ENCODE measurements at places on chromosomes 4 and X.

- no peak for DNase-seq
Observed at GRCh38 chr4:87505862-87506261, 23.3 kb downstream of the SPARCL1 start.

- no peak for DNase-seq
Observed at GRCh38 chr4:134027931-134028330, 173.7 kb downstream of the PABPC4L start.

DNA sequence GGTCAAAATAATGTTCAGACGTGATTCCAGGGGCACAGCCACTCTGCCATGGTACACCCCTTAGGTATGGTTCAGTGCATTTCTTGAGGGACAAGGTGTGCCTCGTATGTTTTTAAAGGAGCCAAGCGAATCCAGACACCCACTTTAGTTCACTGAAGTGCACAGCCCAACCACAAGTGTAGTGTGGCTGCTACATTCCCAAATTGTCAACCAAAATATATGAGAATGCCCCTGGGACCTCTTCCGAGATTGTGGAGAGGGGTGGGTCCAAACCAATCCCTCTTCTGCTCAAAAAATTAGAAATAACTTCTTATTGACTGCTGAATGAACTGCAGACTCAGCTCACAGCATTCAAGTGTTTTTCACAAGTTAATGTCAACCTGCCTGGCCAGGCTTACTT, 7.4 kb upstream of the BRS3 start:
- DNase-seq: no peak

DNA sequence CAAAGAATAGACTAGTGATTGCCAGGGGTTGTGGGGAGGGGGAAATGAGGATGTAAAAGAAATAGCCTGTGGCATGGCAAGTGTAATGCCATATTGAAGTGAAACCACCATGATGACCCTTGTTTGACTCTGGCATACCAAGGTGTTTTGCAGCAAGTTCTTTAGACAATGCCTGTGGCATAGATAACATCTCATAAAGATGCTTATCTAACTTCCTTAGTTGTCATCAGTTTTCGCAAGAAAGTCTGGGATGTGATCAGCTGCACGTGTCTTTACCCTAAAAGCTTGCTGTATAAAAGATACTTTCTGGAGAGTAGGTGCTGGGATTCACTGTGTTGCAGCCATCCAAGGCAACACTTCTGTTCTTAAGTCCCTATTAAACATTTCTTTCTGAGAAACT, 176.1 kb upstream of the MAGEB16 start:
- no peak for DNase-seq

DNA sequence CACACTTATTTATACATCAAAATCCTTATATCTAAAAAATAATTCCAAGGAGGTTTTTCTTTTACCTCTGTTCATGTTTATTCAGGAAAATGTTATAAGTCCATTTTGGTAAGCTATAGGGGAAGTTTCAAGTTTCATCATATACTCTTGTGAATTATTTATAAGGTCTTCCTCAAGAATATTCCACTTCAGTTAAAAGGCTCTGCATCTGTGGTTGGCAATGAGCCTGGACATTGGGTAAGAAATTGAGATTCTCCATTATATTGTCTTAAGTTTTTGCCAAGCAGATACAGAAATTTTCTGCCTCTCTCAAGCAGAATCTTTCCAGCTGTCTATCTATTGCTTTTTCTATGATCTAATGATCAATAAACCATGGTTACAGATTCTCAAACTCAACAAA, 641.9 kb downstream of the NLGN4X start:
- DNase-seq: no peak

- DNase-seq: no peak
Observed at GRCh38 chr4:26323821-26324220, 3.0 kb downstream of the RBPJ start.

DNA sequence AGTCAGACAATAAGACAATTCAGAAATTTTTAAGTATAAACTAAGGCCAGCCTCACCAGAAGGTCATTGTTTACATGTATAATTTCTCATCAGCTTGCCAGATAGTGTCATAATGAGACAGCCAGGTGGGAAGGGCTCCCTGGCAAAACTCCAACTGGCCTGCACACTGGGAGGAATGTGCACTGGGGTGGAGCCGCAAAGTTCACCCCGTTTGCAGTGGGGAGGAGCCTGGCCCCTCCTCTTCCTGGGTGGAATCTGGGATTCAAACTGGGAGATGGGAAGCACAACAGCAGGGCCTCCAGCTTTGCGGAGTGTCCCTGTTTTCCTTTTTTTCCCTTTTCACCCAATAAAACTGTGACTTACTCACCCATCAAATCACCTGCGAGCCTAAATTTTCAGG, 329.9 kb downstream of the SMARCA1 start:
- DNase-seq: no peak

GRCh38 chr4:54731552-54731951, 73.8 kb downstream of the KIT start:
- DNase-seq: no peak

Data from lower lobe of right lung (tissue), 2 donors.